ENCODE measurements at places on chromosomes 1 and 21.

GRCh38 chr1:197464044-197464443, 196.0 kb downstream of the CRB1 start:
- no peak for DNase-seq

GRCh38 chr1:100347009-100347966, 5.0 kb upstream of the CDC14A start:
- no peak for DNase-seq

- DNase-seq = no peak
These were observed 90.9 kb downstream of the PIK3R3 start for GRCh38 chr1:46041551-46041950.

DNA sequence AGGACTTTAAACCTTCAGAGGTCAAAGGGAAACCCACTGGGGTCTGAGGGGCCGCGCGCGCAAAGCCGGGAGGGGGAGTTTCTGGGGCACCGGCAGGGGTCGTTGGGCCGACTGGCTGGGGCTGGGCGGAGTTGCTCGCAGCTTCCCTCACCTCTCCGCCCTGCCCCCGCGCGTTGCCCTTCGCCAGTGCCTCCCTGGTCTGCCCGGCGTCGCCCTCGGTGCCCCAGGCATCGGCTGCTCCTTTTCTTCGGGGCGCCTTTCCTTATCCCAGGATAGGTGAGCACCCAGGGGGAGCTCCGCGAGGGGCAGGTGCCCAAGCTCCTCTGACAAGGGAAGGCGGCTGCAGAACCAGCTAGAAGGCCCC, 390 bp upstream of the NGF start:
- no peak for DNase-seq

GRCh38 chr1:180210008-180210620, 19.9 kb upstream of the LHX4 start:
- no peak for DNase-seq

DNA sequence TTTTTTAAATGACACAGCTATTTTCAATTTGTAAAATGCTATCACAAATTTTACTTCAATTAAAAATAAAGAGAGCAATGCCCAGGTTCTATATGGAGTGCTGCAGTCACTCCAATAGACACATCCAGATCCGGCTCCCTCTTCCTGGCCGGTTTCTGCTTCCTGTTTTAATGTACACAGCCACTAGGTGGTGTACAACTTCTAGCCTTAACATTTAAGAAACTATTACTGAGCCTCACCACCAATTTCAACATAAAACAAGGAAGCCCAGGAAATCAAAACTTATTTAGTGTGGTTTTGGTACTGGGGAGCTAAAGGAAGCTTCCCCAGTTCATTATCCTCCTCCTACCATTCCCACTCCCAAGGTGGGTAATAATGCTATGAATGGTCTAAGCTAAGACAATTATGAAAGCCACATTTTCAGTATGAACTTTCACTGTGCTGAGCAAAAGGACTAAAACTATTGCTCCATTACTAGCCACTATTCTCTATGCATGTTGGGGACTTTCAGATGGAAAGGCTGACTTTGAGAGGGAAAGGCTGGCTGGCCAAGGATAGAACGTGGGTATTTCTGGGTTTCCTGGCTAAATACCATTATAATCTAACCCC, 25.5 kb upstream of the MTMR11 start:
- peak; percentile 85 for DNase-seq
